T-helper 9 cell (primary cell): ENCODE measurements at places on chromosomes 4 and X.

- DNase-seq = no peak
Observed at GRCh38 chr4:38565271-38566199, 98.5 kb upstream of the KLF3 start.

DNA sequence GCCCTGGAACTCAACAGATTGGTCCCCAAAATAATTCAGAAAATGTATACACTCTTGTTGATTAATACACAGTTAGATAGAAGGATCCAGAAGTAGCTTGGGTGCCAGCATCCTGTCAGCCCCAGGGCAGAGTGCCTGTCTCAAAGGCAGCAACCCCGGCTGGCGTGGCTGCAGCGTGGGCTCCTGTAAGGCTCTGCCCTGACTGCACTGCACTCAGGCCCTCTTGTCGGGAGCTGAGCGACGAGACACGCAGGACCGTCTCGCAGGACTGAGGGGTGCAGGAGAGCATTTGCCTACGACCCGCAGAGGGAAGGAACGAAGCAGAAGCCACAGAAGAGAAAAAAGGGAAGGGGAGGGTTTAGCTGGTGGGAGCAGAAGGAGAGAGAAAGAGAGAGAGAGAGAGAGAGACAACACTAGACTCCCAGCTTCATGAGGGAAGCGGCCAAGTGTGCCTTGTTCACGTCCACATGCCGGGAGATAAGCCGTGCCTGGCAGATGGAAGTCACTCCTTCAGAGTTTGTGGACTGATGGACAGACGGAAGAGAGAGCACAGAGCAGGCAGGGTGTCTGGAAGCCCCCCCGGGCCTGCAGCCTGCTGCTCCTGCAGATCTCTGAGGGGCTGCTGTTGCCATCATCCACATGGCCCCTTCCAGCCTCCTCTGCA is 38.7 kb upstream of the HELT start:
- DNase-seq = no peak

GRCh38 chr4:48071191-48071590 is 54.6 kb downstream of the NIPAL1 start:
- DNase-seq = no peak

- peak; percentile 60 for DNase-seq
Observed at GRCh38 chr4:139099366-139099982, 77.5 kb downstream of the ELF2 start.

DNA sequence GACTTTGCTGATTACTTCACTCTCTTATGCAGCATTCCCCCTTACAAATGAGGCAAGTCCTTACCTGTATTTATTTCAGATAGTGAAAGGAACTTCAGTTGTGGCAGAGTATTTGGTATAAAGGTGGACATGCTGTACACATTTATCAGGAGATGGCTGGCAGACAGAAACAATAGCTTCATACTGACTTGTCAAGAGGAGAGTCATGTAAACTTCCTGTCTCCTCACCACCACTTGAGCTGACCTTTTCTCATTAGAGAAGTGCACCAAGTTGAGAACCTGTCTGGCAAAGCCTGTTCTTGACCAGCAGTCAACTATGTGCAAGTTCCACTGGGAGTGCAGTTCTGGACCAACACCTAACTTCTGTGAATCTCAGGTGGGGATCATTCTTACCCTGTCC is 80.8 kb downstream of the LARP1B start:
- no peak for DNase-seq

GRCh38 chr4:47838445-47838844 is 578 bp upstream of the CORIN start:
- DNase-seq = no peak

DNA sequence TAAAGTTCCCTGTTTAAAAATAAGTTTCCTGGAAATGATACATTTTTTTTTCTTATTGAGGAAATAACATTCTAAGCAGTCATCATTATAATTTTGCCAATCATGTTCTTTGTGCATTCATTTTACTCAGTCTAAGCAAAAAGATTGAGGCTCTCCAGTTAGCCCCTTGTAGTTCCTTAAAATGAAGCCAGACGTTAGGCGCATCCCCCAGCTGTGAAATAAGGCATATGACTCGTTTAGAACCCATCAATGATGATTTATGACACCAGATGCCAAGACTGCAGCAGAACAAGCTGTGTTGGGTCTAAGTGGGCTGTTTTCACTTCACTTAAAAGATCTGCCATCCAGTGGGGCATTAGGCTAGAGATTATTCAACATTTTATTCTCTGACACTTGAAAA is 17.0 kb downstream of the PDGFC start:
- no peak for DNase-seq

- no peak for DNase-seq
Observed at GRCh38 chrX:125786316-125786715, 379.8 kb downstream of the DCAF12L2 start.

DNA sequence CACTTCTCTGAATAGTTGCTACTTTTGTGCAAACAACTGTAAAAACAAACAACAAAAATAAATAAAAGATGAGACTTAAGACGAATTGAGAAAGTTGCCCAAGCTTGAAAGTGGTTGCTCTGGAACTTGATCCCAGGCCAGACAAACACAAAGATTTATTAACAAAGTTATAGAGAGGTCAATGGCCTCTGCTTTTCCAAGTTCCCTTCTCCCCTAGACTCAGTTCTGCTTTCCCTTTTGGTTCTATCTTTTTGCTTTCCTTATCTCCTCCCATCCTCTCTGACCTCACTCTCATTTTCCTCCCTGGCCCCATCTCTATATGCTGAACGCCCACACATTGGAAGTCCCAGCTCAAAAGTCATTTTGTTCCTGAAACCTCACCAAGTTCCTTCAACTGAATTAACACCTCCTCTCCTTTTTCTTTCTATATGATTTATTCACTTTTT is 82.7 kb downstream of the MXRA5 start:
- no peak for DNase-seq

DNA sequence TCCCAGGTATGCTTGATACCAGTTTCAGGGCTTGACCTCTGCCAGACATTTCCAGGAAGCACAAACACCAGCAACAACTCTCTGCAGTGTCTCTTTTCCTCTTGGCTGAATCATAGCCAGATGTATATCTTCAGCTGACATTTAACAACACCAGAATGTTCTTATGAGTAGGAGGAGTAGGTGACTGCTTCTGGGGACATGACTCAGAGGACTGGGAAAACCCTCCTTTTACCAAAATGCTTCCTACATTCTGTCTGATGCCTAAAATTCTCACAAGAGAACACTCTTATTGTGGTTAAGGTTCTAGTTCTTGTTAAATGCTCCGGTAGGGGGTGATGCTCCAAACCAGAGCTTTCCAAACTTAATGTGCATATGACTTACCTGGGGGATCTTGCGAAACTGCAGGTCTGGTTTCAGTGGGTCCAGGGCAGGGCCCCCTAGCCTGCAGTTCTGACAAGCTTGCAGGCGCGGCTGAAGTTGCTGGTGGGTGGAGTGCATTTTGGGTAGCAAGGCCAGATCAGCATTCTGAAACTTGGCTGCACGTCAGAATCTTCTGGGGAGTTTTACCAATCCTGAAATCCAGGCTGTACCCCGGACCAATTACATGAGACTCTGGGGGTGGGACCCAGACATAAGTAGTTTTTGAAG is 329.3 kb upstream of the RPS6KA3 start:
- no peak for DNase-seq

DNA sequence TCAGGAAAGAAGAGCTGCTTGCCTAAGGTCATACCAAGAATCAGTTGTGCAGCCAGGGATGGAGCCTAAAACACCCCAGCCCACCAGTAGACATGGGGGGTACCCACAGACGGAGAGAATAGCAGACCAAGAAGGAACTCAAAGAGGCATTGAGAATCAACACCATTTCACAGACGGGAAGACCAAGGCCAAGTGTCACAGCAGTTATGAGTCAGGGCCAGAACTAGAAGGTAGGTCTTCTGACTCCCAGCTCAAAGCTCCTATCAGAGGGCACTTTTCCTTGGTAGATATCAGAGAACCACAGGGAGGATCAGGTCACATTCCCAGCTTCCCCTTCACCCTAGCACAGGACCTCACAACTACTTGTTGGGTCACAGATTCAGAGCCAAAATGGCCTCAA is 14.5 kb downstream of the OTUD5 start:
- DNase-seq = no peak

DNA sequence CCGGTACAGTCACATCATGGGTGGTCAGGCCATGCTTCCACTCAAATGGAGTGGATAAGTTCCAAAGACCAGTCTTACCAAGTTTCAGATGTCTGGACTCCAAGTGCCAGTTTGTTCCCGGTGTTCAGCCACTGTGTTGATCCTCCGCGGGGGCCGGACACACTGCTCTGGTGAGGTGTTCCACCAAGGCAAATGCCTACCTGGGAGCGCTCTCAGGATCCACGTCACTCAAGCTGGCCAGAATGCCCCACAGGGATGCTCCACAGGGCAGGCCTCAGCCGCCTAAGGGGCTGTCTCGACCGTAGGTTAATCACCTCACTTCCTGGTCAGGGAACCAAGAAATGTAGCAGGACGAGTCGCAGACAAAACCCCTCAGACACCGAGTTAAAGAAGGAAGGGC is 258.0 kb upstream of the GRID2 start:
- no peak for DNase-seq

GRCh38 chrX:100721328-100721727 is 10.6 kb downstream of the SYTL4 start:
- no peak for DNase-seq

DNA sequence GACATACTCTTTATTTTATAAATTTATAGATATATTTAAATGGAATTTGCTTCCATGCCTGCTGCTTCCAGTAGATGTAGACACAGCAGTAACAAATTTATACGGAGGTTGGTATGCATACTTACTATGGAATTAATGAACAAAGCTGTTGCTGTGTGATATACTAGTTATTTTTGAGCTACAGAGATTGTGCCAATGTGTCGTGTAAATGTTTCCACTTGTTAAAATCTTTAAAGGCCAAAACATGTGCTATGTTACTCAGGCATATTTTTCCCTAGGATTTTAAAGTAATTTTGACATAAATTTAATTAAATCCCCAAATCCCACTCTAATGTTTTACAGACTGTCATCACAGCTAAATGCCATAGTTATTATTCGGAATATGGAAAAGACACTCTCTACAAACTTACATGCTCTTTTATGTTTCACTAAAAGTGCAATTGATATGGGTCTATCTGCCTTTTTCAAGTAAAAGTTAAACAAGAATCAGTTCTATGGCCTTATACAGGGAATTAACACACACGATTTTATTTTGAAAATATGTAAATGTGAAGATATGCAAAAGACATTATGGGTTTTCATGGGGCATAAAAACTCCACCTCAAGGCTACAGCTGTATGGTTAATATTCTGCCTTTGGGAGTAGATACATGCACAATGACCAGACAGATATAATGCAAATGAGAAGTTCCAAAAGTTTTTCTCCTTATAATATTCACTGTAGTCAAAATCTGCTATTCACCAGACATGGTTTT is 256.8 kb downstream of the FSTL5 start:
- DNase-seq = no peak

DNA sequence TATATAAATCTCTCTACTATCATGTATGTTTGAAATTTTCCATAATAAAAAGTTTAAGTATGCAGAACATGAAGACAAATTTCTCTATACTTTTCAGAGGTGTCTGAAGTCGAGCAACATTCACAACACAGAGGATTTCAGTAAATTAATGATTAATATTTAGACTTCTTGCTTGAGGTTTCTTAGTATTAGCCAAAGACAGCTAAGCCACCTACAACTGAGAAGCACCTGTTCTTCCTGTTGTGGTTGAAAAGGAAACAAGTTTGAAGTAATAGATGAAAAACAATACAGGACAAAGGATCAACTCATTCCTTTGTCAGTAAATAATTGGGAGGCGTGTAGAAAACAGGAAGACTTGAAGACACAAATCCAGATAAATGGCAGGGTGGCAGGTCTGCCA is 21.1 kb downstream of the SCML1 start:
- no peak for DNase-seq

- DNase-seq = no peak
Observed at GRCh38 chr4:153212736-153213135, 8.5 kb downstream of the TRIM2 start.

DNA sequence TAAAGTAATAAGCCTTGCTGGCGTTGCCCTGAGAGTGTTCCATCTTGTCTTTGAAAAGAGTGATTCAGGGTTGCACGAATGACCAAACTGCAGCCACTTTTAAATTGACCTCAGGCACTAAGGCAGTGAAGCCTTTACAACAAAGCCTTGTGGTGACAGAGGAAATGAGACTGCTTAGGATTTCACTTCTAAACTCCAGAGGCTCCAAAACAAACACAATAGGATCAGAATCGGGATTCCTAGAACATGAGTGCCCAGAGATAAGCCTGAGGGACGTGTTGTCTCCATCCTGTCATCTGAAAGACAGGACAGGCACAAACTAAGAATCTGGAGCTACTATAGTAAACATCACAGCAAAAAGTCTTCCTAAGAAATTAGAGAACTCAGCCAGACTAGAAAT is 405.2 kb downstream of the PPARGC1A start:
- no peak for DNase-seq

DNA sequence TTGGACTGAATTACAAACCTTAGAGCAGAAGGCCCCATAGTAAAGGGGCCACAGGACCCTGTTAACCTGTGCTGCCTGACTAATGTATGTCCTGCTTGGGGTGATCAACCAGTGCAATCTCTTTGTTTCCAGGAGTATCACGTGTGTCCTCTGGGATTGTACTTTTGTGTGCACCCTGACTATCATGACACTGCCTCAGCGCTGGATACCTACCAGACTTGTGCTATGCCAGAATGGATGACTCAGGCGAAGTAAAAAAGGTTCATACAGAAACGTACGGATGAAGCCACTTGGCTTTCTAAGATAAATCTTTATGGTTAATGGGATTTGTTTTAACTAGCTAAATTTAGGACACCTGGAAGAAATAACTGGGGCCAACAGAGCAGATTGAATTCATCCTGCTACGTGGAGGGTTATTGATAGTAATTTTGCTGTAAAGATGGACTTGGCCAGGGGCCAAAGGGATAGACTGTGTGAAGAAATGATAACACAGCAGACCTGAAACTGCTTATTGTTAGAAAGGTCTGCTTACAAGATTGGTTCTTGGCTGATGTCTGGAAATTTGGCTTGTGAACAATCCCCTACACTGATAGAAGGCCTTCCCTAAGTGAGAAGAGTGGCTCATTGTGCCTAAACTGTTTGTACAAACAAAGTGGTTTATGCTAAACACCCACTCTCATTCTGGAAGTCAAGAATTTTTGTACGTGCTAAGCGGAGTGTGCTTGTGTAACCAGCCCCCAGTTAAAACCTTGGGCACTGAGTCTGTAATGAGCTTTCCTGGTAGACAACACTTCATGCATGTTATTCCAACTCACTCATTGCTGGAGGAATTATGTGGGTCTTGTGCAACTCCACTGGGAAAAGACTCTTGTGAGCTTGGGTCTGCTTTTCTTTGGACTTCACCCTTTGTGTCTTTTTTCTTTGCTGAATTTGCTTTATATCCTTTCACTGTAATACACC is 750.5 kb upstream of the HTR2C start:
- DNase-seq = no peak

- DNase-seq = no peak
Observed at GRCh38 chrX:77510007-77510406, 62.8 kb downstream of the FGF16 start.

GRCh38 chr4:40699648-40700047 is 50.1 kb upstream of the NSUN7 start:
- DNase-seq = no peak
